ENCODE measurements at places on chromosomes 16 and 17.

DNA sequence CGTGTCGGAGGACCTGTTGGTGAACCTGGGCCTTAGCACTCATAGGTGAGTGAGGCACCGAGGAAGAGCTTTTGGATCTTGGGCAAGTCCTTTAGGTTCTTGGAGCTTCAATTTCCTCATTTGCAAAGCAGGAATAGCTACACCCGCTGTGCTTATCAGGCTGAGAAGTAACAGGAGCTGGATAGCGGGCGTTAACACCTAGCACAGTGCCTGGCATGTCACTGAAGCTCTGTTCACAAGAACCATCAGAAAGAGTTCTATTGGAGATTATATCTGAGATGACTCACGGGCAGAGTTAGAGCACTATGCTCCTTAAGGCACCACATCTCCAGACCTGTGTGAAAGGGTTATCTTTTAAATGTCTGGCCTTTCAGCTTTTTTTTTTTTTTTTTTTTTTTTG is 12.8 kb downstream of the MEOX1 start:
- no peak for DNase-seq

GRCh38 chr17:64385187-64386083 is 5.2 kb downstream of the PECAM1 start:
- DNase-seq: no peak

- no peak for DNase-seq
Observed at GRCh38 chr16:50609471-50609870, 61.3 kb downstream of the NKD1 start.

DNA sequence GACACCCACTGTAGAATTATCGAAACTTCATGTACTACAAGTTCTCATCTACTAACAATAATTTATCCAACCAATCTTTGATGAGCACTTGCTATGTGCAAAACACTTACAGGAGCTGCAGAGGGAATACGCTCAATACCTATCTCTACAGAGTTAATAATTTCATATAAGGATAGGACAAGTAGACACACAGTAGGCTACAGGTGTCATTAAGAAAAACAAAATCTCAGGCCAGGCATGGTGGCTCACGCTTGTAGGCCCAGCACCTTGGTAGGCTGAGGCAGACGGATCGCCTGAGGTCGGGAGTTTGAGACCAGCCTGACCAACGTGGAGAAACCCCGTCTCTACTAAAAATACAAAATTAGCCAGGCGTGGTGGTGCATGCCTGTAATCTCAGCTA is 91.3 kb upstream of the PLEKHM1 start:
- DNase-seq: no peak

DNA sequence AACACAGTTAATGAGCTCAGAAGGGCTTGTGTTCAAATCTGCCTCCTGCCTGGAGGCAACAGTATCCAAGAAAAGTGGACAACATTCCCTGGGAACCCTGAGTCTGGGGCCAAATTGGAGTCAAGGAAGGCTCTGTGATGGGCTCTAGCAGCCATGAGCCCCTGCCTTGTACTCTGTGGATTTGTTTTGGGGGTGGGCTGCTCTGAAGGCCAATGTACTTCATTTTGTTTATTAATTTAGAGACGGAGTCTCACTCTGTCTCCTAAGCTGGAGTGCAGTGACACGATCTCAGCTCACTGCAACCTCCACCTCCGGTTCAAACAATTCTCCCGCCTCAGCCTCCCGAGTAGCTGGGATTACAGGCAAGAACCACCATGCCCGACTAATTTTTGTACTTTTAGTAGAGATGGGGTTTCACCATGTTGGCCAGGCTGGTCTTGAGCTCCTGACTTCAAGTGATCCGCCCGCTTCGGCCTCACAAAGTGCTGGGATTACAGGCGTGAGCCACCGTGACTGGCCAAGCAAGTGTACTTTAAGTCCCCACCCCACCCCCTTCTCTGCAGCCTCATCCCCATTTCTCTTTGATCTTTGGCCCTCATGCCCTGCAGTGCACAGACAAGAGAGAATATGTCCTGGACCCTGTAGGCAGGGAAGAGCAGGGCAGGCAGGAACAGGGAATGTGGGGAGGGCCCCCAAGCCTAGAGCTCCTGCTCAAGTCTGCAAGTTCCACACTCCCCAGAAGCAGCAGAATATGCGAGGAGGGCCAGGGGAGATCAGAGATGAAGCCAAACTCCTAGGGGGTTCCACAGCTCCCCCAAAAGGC is 2.7 kb upstream of the GIP start:
- DNase-seq: no peak

DNA sequence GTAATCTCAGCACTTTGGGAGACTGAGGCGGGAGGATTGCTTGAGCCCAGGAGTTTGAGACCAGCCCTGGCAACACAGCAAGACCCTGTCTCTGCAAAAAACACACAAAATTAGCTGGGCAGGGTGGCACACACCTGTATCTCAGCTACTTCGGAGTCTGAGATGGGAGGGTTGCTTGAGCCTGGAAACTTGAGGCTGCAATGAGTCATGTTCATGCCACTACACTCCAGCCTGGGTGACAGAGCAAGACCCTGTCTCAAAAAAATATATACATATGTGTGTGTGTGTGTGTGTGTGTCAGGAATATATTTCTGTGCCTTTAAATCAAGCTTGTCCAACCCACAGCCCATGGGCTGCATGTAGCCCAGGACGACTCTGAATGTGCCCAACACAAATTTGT is 55.2 kb downstream of the CRISPLD2 start:
- no peak for DNase-seq

DNA sequence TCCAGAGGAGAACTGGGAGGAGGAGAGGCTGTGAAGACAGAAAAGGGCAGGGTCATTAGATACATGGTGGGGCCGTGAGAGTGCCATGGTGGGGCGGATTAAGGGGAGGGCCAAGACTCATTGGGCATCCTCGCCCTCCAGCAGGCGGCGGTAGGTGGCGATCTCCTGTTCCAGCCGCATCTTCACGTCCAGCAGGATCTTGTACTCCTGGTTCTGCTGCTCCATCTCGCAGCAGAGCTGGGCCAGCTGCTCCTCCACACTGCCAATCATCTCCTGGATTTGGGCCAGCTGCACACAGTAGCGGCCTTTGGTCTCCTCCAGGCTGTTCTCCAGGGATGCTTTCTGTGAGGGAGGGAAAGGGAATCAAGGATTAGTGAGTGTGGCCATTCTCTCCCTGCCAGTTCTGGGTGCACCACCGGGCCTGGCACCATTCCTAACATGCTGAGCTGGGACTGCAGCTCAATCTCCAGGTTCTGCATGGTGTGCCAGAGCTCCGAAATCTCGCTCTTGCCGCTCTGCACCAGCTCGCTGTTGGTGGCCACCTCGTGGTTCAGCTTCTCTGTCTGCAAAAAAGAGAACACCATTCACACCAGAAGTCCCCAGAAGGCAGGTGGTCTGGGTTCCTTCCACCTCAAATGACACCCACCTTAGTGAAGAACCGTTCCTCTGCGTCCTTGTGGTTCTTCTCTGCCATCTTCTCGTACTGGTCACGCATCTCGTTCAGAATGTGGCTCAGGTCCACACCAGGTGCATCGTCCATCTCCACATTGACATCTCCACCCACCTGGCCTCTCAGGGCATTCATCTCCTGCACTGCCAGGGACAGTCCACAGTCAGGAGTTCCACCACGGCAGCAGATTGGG is 129.0 kb downstream of the CCDC144A start:
- no peak for DNase-seq
